ENCODE measurements at places on chromosomes 3 and 15.

DNA sequence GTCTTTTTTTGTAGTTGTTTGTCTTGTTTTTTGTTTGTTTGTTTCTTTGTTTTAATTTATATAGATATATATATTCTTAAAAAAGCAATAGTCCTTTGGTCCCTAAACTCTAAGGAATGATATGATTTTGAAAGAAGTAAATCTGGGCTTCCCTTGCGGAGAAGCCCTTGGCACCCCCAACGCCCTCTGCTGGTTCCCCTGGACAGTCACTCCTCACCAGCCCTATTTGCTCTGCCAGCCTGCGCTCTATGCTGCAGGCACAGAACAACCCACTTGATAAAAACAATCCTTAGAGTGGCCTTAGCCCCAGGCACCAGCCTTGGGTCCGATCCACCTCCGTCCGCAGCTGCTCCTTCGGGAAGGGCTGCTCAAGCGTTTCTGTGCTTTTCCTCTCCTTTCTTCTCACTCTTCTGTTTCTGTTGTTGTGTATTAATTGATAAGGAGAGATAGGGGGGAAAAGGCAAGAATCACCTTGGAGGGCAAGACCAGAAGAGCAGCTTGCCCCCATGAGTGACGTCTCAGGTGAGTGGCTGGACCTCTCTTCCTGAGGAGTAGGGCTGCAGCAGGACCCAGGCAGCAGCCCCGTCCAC lies 13.7 kb upstream of the PARP6 start:
- DNase-seq = no peak

DNA sequence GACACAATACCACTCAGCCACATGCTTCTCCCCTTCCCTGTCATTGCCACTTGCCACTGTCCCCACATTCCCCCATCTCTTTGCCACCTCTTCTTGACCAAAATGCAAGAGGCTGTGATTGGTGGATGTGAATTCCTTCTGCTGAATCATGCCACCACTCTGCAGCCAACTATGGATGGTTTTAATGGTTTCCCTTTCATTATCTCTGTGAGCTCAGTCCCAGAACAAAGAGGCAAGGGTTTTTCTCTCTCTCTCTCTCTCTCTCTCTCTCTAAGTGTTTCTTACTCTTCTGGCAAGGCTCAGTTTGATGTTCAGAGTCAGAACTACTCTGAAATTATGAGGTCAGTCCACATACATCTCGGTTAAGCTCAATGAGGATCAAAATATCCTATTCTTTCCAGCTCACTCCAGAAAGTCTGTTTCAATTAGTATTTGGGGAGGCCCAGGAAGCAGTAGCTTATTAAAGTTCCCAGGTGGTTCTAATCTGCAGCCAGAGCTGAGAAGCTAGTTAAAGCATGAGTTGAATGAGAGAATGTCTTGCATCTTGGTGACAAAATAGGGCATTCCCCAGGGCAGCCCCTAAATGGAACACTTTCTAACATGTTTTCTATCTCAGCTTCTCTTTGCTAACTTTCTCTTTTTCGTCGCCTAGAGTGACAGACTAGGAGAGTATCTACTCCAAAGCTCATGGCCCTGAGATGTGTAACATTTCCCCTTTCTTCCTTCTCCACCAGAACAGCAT lies 8.5 kb upstream of the ILDR1 start:
- no peak for DNase-seq

- no peak for DNase-seq
Measured at GRCh38 chr3:97871801-97872524, 50.2 kb downstream of the CRYBG3 start.

DNA sequence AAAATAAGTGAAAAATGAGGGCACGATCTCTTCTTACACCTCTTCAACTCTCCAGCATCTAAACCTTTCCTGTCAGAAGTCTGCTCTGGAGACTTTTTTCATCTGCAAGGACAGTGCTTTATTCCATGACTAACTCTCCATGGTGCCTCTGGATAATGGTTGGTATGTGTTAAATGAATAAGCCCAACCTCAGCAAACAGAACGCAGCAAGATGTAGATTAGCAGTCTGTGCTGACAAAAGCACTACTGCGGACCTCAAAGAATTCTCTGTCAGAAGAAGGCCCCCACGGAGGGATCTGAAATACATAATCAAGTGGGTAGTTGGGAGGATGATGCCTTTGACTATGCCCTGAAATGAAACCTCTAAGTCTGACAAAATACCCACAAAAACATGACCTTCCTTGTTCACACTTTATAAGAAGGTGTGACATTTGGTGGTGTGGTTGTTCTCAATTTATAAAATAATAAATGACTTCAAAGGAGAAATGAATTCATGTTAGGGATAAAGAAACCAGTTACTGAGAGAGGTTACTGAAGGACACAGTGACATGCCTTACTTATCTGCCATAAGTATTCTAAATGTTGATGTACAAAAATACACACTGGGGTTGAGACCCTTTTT lies 43.2 kb upstream of the ADCY5 start:
- no peak for DNase-seq

DNA sequence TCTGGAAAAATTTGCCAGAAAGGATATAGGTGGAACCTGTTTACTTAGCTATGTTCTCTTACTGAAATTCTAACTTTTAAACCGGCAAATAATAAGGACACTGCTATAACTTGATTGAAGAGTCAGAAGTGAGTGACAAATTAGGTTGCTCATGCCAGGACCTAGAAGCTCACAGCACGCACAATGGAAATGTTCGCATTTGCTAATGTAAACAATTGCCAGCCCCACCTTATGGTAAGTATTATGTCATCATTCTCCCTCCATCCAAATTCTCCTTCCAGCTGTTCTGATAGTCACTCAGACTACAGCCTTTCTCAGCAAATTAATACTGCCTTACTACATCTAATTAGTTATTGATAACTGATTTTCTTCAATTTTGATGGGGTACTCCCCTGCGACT lies 4.8 kb upstream of the STXBP5L start:
- no peak for DNase-seq

DNA sequence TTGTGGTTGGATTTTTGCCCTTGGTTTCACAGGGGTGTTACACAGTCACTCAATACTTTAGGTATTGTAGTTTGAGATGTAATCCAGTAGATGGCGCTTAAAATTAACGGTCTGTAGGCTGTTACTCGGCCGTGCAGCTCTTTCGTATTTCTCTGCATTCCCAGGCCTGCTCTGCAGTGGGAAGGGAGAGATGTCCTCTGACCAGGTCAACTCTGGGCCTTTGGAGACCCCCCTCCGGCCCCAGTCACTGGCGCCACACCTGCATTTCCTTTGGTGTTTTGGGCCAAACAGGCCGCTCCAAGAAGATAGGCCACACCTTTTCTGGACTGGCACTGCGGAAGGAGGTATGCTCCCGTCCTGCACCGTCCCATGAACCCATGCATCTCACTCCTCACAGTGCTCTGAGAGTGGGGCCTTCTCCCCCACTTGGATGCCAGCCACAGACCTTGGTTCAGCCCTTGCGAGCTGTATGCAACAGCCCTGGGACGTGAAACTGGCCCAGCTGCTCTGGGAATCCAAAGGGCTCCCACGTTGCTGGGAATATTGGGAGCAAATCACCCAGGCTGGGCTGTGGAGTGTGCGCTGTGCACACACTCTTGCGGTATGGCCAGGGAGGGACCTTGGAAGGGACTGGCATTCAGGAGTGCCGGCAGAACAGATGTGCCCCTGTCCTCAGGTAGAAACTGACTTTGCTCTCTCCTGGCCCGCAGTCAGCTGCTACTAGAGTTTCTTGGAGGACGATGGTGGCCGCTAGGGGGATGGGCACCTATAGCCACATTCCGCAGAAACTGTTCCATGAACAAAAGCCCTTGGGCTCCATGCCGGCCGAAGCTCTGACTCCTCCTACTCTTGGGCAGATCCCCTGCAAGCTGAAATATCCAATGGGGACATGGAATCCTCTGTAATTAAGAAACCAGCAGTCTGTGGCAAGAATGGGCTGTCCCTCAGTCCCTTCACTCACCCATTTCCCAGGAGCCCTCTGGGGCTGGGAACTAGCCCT lies 410.5 kb upstream of the CADM2 start:
- DNase-seq = no peak

- DNase-seq = no peak
Measured at GRCh38 chr3:118530350-118530922, 504.2 kb downstream of the IGSF11 start.

- no peak for DNase-seq
Measured at GRCh38 chr3:188407158-188407880, 253.4 kb downstream of the LPP start.

GRCh38 chr3:43883729-43884396 lies 193.1 kb downstream of the ABHD5 start:
- DNase-seq = no peak

DNA sequence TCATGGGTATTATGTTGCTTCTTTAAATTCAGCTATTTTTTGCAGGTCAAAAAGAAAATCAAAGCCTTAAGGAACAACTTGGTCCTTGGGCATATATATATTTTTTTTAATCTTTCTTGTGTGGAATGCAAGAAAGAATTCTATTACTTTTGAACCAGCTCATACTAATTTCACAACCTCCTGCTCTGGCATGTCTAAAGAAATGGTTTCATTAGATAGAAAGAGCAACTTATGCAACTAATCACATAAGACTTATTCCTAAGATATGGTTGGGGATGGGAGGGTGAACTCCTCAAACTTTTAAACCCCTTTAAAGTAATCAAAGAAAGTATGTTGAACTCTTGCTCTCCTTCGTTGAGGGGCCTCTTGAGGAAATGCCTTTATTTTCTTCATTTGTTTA lies 114.9 kb downstream of the GMNC start:
- DNase-seq = no peak

GRCh38 chr15:82921242-82921641 lies 31.3 kb downstream of the HOMER2 start:
- no peak for DNase-seq

GRCh38 chr3:81170298-81170697 lies 591.1 kb downstream of the GBE1 start:
- no peak for DNase-seq

GRCh38 chr3:54294214-54294613 lies 171.9 kb downstream of the CACNA2D3 start:
- no peak for DNase-seq

GRCh38 chr3:187743195-187744141 lies 1.8 kb downstream of the BCL6 start:
- peak; percentile 89 for DNase-seq

- DNase-seq = no peak
Measured at GRCh38 chr3:129947538-129948240, 26.8 kb upstream of the TRH start.

DNA sequence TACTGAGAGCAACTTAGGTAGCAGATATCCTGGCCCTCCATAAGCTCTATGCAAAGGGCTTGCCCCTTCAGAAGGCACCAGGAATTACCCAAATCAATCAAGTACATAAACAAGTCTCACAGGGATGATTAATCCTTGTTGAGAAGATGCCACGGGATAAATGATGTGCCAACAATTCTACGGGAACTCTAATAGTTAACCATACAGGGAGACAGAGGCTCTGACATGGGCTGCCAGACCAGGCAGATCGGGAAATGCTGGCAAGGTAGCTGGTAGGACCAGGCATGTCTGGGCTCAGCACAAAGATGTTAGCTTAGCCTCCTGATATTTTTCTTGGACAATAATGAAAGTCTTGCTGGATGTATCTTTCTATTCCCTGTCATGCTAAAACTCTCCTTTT lies 249.3 kb upstream of the THBS1 start:
- no peak for DNase-seq

- DNase-seq = no peak
Measured at GRCh38 chr15:95121191-95121590, 889.8 kb downstream of the MCTP2 start.

- DNase-seq = no peak
Measured at GRCh38 chr3:114698146-114699105, 404.6 kb downstream of the TIGIT start.

DNA sequence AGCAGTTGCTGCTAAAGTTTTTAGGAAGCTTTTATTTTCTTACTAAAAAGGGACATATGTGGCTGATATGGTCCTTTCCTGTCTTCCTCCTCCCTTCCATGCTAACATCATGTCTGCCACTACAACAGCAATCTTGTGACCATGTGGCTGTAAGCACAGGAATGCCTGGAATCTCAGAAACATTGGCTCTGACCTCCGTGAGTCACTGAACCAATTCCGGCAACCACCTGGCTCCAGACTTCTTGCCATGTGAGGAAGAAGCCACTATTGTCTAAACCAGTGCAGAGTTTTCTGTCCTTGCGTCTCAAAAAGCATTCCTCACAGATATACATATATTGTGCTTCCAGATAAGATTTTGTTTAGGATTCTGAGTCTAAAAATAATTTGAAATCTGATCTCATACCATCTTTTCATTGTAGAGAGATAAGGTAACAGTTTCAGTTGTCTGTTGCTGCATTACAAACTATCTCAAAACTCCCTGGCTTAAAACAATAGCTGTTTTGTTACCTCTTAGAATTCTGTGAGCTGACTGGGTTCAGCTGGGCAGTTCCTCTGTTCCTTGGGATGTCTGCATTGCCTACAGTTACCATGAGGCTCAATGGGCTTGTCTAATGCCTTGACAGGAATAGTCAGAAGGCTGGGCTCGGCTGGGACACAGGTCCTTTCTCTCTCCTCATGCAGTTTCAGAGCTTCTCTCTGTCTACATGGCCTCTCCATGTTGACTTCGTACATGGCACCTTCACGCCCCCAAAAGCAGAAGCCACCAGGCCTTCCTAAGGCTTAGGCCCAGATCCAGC lies 77.3 kb upstream of the MAGI1 start:
- no peak for DNase-seq

DNA sequence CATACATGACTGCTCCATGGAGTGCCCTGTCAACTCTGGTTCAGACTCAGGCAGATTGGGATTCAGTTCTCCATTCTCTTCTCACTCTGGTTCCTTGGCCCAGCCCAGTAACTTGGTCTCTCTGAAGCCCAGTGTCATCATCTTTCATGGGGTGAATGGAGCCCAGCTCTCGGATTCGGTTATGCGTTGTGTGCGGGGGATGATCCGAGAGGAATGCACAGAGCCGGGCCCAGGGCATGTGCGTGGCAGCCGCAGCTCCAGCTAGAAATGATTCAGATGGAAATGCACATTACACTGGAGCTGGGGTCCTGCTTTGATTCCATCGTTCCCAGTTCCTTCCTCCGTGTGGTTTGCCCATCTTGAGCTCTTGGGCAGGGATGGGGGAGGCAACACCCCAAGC lies 189.4 kb downstream of the FEZF2 start:
- DNase-seq = no peak

DNA sequence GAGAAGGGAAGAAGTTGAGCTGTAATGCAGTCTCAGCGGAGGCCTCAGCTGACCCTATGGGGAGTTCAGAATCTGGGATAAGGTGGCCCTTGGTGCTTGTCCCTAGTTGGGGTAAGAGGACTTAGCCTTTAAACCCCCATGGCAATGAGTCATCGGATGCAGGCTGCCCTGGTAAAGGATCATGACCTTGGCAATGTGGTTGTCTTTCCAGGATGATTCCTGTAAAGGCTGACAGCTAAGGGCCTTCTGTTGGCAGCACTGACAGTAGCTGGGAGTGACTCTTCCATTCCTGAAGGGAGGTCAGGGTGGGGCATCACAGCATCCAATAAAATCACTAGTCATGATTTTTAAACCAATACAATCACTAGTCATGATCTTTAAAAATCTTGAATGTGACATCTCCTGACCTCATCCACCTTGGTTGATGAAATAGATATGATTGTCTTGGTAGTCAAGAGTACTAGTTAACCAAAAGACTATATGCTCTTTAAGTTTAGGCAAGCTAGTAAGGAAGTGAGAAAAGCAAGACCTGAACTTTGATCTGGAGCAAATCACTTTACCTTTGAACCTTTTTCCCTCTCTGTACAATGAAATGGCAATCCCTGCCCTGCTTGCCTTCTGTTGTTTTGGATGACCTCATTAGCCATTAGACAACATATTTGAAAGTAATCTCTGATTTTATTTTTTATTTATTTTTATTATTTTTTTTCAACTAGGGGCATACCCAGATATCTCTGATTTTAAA lies 71.3 kb upstream of the CACNA1D start:
- no peak for DNase-seq

GRCh38 chr15:101530224-101530958 lies 40.9 kb upstream of the PCSK6 start:
- DNase-seq = no peak
